Activated T-helper 1 cell treated with anti-CD3 and anti-CD28 coated beads, Interleukin-2, amount 50 U/mL, for 16 hours (primary cell): ENCODE measurements at places on chromosomes 12 and 14.

- DNase-seq: no peak
Observed at GRCh38 chr12:106764738-106765137, 9.7 kb upstream of the RIC8B start.

DNA sequence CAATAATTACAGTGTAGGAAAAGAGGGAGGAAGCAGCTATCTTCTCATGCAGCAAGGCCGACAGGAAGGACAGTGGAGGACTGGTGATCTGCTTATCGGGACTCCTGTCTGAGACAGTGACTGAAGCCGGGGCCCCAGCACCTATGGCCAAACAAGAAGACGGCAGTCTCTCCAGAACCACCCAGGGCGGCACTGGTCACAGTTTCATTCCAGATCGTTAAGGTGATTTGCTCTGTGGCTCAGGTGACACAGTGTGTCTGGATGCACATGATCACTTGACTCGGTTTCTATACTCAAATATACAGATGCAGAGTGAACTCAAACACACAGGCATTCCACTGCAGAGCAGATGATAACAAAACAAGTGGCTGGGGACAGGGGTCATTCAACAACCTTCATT is 52.1 kb upstream of the CORO1C start:
- no peak for DNase-seq

DNA sequence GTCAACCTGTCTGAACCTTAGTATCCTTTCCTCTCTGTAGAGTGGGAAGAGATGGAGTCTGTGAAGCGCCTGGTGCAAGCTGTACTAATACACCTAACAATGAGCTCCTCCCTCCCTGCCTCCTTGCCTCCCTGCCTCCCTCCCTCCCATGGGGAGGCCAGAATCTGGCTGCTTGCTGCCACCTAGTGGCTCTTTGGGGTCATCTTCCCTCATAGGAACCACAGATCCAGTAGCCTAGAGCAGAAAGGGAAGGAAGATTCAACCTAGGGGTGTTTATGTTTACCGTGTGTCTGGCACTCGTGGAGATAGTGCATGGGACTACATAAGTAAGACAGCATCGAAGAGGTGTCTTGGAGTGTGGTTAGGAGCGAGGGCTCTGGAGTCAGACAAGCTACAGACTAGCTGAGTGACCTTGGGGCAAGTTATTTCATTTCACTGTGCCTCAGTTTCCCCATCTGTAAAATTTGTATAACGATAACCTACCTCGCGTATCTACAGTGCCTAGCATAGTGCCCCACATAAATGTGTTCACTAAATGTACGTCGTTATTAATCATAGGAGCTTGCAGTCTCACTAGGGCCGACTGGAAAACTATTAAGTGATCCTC is 35.5 kb upstream of the TSPAN9 start:
- DNase-seq: no peak

DNA sequence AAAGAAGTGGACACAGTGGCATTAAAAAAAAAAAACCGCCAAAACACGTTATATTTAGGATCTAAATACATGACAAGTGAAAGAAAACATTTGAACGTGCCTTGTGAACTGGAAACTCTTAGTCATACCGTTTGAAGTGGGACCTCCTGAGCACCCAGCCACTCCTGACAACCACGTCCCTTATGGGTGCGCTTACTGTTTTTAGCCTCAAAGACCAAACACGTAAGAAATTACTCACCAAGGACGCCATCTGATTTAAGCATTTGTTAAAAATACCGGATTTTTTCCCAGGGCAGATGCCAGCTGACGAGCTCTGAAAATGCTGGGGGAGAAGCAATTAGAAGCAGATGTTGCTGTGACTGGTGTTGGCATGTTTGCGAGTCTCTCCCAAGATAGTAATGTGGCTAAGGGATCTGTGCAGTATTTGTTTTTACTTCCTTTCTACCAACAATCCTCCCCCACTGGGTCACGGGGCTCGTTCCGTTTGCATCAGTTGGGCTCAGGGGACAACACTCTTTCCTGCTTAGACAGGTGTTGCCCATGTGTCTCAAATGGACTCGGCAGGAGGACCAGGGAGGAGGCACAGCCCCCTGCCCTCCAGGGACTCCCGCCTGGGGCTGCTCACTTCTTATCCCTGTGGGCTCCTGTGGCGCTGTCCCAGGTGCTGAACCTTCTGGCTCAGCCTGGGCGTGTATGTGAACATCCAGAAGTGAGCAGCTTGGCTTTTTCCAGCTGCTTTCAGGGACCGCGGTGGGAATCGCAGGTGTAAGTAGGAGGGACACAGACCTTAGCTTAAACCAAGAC is 101.0 kb downstream of the BEGAIN start:
- DNase-seq: peak; percentile 36

DNA sequence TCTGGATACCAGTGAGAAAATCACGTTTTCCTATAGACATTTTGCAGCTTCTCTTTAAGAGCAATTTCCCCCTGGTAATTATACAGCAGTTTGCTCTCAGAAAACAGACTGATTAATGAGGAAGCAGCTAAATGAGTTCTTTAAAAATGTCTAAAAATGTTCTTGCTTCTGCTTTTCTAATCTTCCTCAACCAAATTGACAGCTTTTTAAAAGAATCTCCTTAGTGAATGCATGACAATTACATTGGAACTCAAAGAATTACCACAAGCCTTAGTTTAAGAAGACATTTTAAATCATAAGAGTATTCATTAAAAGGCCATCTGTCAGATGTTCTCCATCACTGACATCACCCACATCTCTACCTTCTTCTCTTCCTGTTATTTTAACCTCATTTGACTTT is 135.8 kb upstream of the PLXNC1 start:
- DNase-seq: no peak

DNA sequence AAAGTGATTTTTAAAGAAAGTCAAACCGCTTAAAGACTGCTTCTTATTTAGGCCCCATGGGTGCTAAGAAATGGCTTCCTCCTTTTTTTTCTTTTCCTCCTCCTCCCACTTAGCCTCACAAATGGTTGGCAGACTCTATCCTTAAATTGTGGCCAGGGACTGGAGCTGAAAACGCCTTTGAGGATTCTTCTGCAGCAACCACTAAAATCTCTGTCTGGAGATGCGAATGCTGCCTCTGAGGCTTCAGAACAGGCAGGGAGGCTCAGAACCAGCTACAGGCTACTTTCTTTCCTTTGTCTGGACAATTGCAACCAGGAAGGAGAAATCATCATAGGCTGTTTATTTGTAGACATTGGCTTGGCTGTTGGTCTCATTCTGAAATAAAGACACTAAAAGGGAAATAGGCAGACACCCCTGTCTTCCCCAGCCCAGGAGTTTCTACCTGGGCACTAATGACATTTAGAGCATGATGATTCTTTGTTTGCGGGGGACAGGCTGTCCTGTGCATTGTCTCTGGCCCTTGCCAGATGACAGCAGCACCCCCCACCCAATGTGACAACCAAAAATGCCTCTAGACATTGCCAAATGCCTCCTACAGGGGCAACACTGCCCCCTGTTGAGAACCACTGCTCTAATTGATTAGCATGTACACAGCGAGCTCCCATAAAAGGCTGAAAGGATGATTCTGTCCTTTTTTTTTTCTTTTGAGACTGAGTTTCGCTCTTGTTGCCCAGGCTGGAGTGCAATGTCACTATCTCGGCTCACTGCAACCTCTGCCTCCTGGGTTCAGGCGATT is 50.3 kb downstream of the MAP1LC3B2 start:
- DNase-seq: no peak

- no peak for DNase-seq
Observed at GRCh38 chr12:90261283-90261682, 552.6 kb upstream of the ATP2B1 start.

GRCh38 chr12:104958001-104958804 is at the start of gene SLC41A2:
Gene SLC41A2, minus strand, starts transcription at chr12:104958290. Its CDS starts 29,763 bp downstream, at chr12:104928527.
- DNase-seq: peak; percentile 46

DNA sequence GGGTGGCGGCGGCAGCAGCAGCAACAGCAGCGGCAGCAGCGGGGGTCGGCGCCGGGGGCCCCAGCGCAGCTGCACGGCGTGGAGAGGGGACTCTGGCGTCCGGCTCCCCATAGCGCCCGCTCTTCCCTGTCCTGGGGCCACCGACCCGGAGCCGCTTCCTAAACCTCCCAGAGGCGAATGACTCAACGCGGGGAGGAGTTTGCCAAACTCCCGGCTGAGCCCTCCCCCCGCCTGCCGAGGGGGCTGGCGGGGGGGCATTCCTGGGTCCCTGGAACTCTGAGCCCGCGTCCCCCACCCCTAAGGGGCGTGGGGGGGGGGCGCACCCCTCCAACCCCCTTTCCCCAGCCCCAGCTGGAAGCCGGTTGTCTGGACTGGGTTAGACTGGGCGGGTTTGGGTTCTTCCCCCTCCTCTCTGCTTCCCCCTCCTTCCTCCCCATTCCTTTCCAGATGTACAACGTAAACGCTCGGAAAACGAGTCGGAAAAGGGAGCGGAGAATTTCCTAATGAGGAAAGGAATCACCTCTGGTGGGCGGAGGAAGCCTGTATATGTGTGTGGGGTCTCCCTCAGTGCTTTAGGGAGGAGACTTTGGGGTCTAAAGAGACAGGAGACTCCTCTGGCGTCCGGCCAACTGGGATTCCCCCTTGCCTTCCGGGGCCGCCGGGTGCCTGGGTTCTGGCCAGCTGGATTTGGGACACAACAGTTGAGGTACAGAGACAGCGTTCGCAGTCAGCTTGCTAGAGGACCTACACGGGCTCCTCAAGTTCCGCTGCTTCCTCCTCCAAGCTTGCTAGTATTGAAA is at the start of gene ITGA5:
ITGA5 (minus strand) TSS at position 179 of the 800 bp plus-strand sequence; CDS start at position 111, 68 bp downstream.
- peak; percentile 33 for DNase-seq

GRCh38 chr12:45050751-45051571 is at the start of gene DBX2:
Gene DBX2, minus strand, starts transcription at chr12:45051099. Its CDS starts 172 bp downstream, at chr12:45050927.
- DNase-seq: no peak

GRCh38 chr12:103494051-103494733 is 1.6 kb downstream of the C12orf42 start:
- no peak for DNase-seq

DNA sequence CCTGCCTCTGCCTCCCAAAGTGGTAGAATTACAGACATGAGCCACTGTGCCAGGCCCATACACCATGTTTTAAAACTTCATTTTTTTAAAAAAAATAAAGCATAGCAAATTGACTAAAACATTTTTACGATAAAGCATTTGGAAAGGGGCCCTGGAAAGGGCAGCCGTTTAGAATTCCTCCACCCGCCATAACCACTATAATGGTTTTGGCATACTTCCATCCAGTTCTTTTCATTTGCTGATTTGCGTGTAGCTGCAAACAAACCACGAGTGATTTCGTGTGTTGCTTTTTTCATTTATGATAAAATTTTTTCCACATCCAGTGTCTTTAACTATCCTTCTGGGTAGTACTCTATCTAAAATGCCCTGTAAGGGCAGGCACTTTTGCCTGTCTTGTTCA is 91.8 kb upstream of the RIN3 start:
- no peak for DNase-seq

DNA sequence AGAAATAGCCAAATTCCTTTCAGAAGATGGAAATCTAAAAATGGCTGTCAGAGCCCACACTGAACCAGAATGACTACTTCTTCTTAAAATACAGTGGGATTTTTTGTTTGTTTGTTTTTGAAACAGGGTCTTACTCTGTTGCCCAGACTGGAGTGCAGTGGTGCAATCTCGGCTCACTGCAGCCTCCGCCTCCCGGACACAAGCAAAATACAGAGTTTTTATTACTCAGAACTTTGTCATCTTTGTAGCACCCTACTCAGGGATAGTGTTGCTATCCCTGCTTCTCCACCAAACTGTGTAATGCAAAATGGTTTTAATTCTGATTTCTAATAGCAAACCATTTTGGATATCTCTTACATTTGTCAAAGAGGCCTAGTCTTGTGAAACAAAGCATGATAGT is 16.4 kb downstream of the ZNF410 start:
- no peak for DNase-seq

- DNase-seq: no peak
Observed at GRCh38 chr12:16573398-16574077, 32.4 kb downstream of the LMO3 start.

DNA sequence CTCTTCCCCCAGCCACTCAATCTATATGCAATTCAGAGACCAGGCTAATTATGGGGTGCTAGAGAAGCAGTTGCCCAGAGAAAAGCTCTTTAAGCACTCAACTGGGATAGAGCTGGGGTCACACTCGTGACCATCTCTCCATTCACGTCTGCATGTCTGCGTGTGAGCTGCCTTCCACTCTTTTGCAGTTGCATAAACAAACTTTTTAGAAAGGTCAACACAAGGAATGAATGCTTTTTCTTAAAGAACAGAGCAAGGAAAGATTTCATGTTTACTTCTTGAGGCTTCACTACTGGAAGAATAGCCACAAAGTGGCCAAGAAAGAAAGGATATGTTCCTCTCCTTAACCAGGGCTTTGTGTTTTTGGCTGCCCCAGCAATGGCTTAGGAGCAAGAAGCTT is 151.1 kb downstream of the SAMD4A start:
- no peak for DNase-seq

GRCh38 chr12:72957454-72957853 is 685.3 kb downstream of the TRHDE start:
- DNase-seq: no peak

- DNase-seq: no peak
Observed at GRCh38 chr14:102209224-102209966, 69.7 kb downstream of the WDR20 start.

GRCh38 chr12:6724409-6724797 is 557 bp downstream of the COPS7A start:
- DNase-seq: no peak

GRCh38 chr12:15356951-15357364 is 34.6 kb downstream of the PTPRO start:
- no peak for DNase-seq
